ENCODE measurements at places on chromosomes 1 and 21.

- no peak for DNase-seq
Measured at GRCh38 chr1:106875622-106876021, 180.9 kb upstream of the PRMT6 start.

GRCh38 chr1:181152892-181153633 lies 64.6 kb downstream of the IER5 start:
- no peak for DNase-seq

GRCh38 chr1:74853756-74854155 lies 120.8 kb downstream of the TYW3 start:
- no peak for DNase-seq

- no peak for DNase-seq
Measured at GRCh38 chr1:36845802-36846201, 188.5 kb downstream of the GRIK3 start.

- DNase-seq, result no peak
Measured at GRCh38 chr1:115768549-115768948, at the start of gene CASQ2. CASQ2 (minus strand) TSS chr1:115768714; CDS start chr1:115768541, 173 bp downstream.

DNA sequence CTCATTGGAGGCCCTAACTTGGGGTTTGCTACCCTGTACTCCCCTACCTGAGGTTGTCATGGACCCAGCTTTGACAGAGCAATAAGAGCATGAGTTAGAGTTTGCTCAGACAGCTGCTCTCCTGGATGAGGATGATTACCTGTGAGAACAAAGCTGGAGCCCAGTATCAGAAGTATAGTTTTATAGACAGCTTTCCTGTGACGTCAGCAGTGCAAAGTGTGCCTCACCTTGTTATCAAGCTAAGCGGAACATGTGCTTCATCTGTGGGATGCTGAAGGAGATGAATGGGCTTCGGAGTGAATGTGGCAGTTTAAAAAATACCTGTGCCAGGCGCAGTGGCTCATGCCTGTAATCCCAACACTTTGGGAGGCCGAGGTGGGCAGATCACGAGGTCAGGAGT lies 5.4 kb upstream of the WDR47 start:
- no peak for DNase-seq

DNA sequence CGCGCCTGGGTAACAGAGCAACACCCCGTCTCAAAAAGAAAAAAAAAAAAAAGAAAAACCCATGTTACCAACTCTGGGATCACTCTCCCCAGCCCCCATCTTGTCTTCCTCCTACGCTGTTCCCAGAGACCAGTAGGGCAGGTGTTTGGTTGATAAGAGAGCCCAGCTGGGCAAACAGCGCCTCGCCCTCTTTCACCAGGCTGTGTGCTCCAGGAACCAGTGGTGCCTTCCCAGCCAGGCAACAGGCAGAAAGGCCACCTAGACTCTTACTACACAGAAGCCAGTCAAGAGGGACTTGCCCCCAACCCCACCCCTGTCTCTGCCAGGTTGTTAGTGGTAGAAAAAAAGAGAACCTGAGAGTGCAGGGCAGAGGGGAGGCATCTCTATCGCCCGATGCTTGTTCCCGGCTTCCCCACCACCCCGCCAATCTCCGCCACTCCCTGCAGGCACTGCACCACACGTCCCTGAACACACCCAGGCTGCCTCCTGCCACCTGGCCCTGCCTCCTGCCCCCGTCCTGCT lies 14.0 kb upstream of the CTRC start:
- DNase-seq, result no peak

- no peak for DNase-seq
Measured at GRCh38 chr1:116916533-116917445, 7.1 kb downstream of the PTGFRN start.

DNA sequence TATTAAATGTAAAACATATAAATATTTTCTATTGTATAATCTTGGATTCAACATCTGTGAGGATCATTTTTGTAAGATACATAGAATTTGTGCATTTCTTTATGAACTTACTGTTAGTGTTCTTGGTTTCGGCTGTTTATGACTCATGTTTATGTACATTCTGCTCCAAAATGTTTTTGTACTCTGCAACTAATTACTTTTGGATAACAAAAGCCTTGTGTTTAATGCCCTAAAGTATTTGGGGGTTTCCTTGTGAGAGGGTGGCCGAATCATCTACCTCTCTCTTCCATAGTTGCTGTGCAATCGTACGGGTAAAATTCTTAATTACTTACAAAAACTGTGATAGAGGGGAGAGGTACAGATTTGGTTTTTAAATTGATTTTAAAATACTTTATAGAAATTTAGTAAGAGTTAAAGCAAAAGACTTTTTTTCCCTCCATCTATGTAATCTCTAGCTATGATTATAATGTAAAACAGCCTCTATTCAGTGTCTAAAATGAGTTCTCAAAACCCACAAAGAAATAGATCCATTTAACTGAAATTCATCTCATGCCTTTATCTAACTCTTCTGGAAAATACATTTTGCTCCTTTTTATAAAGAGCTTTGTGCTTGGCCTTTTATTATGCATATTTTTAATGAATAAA lies 38.7 kb upstream of the LRRC8C start:
- DNase-seq, result no peak

- DNase-seq, result no peak
Measured at GRCh38 chr1:106975944-106976343, 80.5 kb upstream of the PRMT6 start.

DNA sequence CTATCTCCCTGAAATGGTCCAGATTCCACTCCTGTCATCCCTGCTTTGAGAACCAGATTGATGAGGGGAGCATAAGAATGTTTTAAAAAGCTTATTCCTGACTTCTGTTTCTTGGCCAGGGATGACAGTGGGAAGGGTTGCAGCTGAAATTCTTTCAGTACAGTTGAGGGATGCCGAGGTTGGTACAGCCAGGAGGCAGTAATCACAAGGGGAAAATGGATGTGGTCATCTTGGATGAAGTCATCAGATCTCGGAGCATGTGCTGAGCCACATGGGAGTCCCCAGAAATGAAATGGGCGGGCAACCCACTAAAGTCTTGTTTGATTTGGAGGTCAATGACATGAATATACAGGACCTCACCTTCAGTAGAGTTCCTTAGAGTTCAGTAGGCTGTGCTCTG lies 18.7 kb upstream of the PLA2G2E start:
- DNase-seq, result no peak

DNA sequence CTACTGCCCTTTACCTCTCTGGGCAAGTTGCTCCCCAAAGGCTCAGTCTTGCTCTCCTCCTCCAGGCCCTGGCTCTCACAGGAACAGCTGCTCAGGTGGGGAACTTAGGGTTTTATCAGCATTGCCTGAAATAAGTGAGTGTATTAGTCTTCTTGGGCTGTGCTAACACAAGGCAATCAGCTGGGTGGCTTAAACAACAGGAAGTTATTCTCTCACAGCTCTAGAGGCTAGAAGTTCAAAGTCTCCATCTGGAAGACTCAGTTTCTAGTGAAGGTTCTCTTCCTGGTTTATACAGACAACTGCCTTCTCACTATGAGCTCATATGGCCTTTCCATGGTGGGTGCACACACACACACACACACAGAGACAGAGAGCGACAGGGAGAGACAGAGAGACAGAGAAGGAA lies 2.8 kb upstream of the CD1C start:
- no peak for DNase-seq

DNA sequence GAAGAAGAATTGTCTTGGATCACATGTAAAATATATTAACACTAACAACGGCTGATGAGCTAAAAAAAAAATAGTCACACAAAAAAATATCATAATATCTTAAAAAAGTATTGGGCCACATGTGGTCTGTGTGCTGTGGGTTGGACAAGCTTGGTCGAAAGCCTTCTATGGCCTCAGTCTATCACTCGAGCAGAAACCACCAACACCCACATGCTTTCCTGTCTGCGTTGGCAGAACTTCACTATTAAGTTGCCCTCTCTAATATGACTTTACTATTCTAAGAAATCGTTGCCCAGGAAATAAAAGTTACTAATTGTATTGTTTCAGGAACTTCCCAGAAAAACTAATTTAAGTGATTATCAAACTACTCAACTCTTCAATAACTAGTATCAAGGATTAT lies 28.2 kb upstream of the ETS2 start:
- no peak for DNase-seq

DNA sequence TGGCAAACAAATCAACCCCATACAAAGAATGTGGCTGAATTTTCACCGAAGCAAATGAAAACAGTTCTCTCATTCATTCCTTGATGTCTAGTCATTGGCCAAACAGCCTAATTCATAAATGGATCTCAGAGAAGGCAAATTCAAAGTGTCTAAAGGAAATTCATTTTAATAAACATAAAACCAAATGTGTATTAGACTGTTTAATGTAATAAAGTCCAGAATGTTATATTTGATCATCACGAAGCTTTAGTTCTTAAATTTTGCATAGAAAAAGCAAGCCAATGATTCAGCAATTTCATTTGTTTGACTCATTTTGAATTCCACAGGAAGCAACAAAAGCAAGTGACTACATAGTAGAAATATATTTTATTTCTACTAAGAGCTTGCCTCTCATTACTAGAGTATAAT lies 379.2 kb upstream of the ADAMTS5 start:
- DNase-seq, result no peak

- no peak for DNase-seq
Measured at GRCh38 chr1:88917321-88918025, 26.1 kb upstream of the GTF2B start.

DNA sequence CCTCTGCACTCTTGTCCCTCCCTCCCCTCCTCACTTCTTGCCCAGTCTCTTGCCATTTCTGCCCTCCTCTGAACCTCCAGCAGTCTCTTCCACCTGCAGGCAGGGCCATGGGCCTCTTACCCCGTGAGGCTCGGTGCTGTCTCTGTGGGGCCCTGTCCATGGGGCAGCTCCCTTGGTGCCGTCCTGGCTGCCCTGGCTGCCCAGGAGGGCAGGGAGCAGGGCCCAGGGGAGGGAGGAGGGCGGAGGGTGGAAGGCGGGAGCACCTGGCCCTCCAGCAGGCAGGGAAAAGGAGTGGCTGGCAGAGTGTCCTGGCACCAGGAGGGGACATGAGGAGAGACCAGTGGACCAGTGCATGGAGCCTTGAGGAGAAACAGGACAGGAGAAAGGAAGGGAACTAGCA lies at the start of gene RORC:
Gene RORC (minus strand): TSS at position 198 of the 400 bp plus-strand sequence. CDS start 38 bp downstream, at position 160.
- DNase-seq, result no peak

DNA sequence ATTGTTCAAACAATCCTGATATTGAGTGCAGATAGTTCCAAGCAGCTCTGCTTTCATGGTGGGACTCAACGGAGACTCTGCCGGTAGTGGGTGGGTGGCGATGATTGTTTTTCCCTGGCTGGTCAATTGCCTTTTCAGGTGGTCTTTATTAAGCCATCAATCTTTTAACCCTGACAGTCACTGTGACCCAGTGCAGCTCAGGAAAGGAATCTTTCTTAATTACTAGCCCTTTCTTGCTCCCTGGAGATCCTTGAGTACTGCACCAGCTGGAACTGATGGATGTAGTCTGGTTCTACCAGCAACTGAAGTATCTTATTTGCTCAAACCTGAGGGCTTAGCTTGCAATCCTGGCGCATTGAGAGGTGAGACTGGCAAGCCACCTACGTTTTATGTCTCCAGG lies 196.4 kb downstream of the PLPP3 start:
- DNase-seq, result no peak

DNA sequence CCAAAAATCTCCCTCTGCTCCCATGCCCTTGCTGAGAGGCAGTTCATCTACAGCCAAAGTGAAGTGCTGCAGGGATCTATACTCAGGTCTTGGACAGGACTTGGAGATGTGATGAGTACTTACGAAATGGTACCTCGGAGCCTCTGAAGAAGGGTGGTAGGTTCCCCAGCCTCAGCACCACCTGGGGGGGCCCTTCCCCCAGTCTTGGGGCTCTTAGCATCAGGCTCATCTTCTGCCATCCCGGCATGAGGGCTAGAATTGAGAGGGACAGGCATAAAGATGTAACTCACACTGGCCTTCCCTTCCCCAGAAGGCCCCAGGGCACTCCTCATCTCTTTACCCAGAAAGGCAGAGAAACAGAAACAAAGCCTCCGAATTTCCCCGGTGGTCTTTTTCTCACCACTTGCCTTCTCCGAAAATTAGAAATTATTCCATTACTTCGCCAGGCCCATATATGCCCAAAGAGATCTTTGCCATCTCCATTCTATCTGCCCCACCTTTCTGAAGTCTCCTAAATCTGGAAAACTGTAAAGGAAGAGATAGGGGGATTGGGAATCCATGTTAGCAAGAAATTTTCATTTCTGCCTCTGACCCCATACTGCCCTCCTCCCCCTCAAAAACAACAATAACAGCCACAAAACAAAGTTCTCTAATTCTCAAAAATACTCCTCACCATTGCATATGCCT lies 827 bp downstream of the RFX5 start:
- DNase-seq, result no peak

- no peak for DNase-seq
Measured at GRCh38 chr1:88730132-88730675, 46.1 kb downstream of the PKN2 start.

GRCh38 chr1:223394242-223394641 lies 1.0 kb downstream of the CCDC185 start:
- DNase-seq, result no peak

DNA sequence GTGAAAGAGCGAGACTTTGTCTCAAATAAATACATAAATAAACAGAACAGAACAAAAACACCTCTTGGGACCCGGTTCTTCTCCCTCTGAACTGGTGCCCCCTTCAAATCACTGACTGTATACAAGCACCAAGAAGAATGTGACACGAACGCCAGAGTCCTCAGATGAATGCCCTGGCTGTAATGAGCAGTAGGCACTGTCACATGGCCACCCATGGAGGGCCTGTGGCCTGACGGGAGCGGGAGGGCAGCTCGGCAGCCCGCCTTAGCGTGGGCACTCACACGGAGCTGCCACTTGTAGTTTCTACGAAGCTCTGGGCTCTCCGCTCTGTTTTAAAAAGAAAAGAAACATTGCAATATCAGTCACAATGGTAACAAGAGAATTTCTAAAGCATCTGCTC lies 146.0 kb downstream of the PEX14 start:
- DNase-seq, result no peak

DNA sequence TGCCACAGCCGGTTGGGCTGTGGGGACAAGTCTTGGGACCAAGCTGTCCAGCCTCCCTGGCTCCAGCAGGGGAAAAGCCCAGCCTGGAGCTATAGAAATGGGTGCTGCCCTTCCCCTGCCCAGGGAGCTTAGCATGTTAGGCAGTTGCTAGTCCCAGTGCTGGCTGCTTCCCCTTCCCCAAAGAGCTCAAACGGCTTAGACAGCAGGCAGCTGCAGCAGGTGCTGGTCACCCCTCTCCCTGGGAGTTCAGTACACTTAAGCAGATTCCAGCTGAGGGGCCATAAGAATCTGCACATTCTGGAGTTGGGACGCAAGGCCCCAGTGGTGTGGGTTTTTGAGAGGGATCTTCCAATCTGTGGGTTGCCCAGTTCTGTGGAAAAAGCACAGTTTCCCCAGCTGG lies 11.1 kb upstream of the REG4 start:
- DNase-seq, result no peak

- no peak for DNase-seq
Measured at GRCh38 chr1:94384485-94385265, 33.5 kb upstream of the ABCD3 start.
